Vagina (tissue), 2 donors: ENCODE measurements at places on chromosomes 6 and 20.

GRCh38 chr20:4073852-4074741, 58.7 kb upstream of the RNF24 start:
- peaks cover 23% of the 10 kb centered on the region for H3K4me1 ChIP-seq
- no peak overlapping the region for H3K27ac ChIP-seq
- H3K36me3 ChIP-seq: no peaks in the 10 kb centered on the region
- H3K27me3 ChIP-seq: no peaks in the 10 kb centered on the region
- DNase-seq: no peak
- H3K4me3 ChIP-seq: no peak overlapping the region

GRCh38 chr20:1809611-1810510, 85.3 kb upstream of the SIRPA start:
- H3K27ac ChIP-seq: peak overlapping the region; percentile 68
- peak; percentile 71 for DNase-seq
- H3K27me3 ChIP-seq: no peaks in the 10 kb centered on the region
- peaks cover 47% of the 10 kb centered on the region for H3K4me1 ChIP-seq
- H3K36me3 ChIP-seq: no peaks in the 10 kb centered on the region
- H3K4me3 ChIP-seq: no peak overlapping the region

DNA sequence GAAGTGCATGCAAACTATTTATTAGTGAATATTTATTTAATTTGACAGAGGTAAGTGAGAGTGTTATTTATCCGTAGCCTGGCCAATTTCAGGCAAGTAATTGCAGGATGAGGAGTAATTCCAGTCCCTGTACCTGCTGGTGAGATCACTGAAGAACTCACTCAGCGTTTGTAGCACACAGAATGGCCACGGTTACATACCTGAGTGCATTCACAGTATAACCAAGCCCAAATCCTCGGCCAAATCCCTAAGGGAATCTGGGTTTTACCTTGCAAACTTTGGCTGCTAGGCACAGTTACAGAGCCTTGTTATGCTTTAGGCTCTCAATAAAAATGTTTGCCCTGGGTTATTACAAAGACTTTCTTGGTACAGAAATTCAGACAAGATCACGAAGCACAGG, 93.3 kb downstream of the KCNQ5 start:
- no peaks in the 10 kb centered on the region for H3K27me3 ChIP-seq
- DNase-seq: no peak
- H3K4me1 ChIP-seq: no peaks in the 10 kb centered on the region
- H3K4me3 ChIP-seq: no peak overlapping the region
- H3K27ac ChIP-seq: no peak overlapping the region

DNA sequence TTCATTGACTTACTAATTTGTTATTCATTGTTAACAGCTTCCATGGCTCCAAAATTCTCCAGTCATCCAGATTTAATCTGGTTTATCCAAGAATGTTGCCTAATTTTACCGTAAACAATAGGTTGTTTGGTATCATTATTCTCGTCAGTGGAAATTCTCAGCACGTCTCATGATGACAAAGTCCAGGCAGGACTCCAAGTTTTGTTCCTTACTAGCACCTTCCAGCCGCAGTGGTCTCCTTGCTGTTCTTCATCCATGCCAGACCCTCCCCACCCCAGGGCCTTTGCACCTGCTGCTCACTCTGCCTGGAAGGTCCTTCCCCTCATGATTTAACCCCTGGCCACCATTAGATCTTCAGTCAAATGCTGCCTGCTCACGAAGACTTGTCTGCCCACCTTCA, 48.1 kb upstream of the NAA20 start:
- no peaks in the 10 kb centered on the region for H3K27me3 ChIP-seq
- peaks cover 32% of the 10 kb centered on the region for H3K4me1 ChIP-seq
- no peak overlapping the region for H3K27ac ChIP-seq
- peaks cover 9% of the 10 kb centered on the region for H3K36me3 ChIP-seq
- no peak overlapping the region for H3K4me3 ChIP-seq
- DNase-seq: no peak

GRCh38 chr6:154605178-154605881, 94.8 kb upstream of the CNKSR3 start:
- no peaks in the 10 kb centered on the region for H3K27me3 ChIP-seq
- no peaks in the 10 kb centered on the region for H3K36me3 ChIP-seq
- H3K4me1 ChIP-seq: no peaks in the 10 kb centered on the region
- no peak overlapping the region for H3K27ac ChIP-seq
- no peak for DNase-seq
- H3K4me3 ChIP-seq: no peak overlapping the region

- H3K27me3 ChIP-seq: no peaks in the 10 kb centered on the region
- no peak overlapping the region for H3K27ac ChIP-seq
- H3K36me3 ChIP-seq: no peaks in the 10 kb centered on the region
These were observed 108.3 kb upstream of the RNF24 start for GRCh38 chr20:4123537-4124235.

- DNase-seq: no peak
- no peaks in the 10 kb centered on the region for H3K27me3 ChIP-seq
- no peak overlapping the region for H3K27ac ChIP-seq
- H3K4me3 ChIP-seq: no peak overlapping the region
These were observed 7.6 kb downstream of the ZNF451 start for GRCh38 chr6:57097596-57097995.

DNA sequence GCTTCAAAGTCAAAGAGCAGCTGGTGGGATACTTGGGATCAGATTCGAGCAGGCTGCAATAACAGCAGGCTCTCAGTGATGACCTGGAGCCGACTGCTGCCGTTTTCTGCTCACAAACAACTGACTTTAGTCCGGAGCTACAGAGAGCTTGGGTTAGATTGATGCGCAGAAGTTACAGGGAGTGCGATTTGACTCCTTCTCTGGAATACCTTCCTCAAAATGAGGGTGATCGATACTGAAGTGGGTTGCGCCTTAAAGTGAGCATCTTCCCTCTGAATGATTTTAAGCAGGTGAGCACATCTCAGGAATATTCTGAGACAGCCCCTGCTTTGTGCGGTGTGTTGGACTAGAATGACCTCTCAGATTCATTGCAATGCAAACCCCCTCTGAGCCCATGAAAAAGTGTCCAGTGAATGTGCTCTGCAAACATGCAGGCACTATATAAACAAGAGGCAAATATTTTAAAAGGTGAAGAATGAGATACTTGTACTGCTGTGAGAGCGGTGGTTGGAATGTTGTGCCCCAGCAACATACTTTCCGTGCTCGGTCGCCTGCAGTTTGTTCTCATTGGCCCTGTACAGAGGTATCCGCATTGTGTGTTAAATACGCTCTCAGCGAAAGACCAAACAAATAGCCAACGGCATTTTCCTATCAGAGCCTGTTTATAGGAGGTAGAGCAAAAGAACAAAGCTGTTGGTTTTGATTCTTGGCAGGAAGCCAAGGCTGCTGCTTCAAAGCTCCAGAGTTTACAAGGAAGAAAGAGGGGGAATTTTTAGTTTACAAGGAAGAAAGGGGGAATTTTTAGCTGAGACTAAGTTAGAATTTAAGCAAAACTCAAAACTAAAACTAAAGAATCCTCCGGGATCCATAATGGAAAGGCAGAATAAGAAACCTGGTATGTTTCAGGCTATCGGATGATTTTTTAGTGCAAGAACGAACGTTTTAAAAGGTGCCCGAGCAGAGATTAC, 67.7 kb downstream of the PHACTR2 start:
- peaks cover 43% of the 10 kb centered on the region for H3K4me1 ChIP-seq
- DNase-seq: no peak
- H3K36me3 ChIP-seq: no peaks in the 10 kb centered on the region
- H3K4me3 ChIP-seq: peak overlapping the region; percentile 3
- peak overlapping the region; percentile 71 for H3K27ac ChIP-seq
- H3K27me3 ChIP-seq: no peaks in the 10 kb centered on the region

- no peaks in the 10 kb centered on the region for H3K4me1 ChIP-seq
- DNase-seq: no peak
- H3K36me3 ChIP-seq: no peaks in the 10 kb centered on the region
- no peaks in the 10 kb centered on the region for H3K27me3 ChIP-seq
These were observed 269.5 kb upstream of the HSF2 start for GRCh38 chr6:122130026-122130348.

- H3K27me3 ChIP-seq: no peaks in the 10 kb centered on the region
- peaks cover 7% of the 10 kb centered on the region for H3K4me1 ChIP-seq
- H3K27ac ChIP-seq: peak overlapping the region; percentile 4
- no peaks in the 10 kb centered on the region for H3K36me3 ChIP-seq
- H3K4me3 ChIP-seq: no peak overlapping the region
These were observed 281.7 kb upstream of the PRDM1 start for GRCh38 chr6:105804424-105804823.

DNA sequence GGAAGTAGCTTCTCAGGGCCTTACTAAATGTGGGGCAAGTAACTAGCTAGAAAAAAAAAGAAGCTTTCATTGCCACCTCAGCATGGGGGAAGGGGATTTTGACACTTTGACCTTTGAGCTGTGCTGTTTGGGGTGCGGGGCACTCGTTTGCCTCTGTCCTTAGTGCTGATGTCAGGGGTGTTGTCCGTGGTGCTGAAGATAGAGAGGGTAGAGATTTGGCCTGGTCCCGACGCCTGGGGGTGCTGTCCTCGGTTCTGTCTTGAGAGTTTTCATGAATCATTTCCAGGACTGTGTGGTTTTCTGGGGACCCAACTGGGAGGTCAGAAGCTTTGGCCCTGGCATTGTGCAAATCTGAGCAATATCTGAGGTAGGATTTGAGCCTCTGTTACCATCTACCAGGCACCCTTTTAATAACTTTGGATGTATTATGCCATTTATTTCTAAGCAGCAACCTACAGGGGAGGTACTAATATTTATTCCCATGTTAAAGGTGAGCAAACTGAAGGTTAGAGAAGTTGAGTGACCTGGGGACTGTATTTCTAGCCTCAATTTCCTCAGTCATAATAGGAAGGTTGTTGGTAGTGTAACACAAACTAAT, 78.0 kb downstream of the DLGAP4 start:
- no peaks in the 10 kb centered on the region for H3K36me3 ChIP-seq
- no peak for DNase-seq
- H3K27me3 ChIP-seq: no peaks in the 10 kb centered on the region
